ENCODE measurements at places on chromosomes 13 and 19. TPM values are rescaled to one million over a fixed set of nuclear protein-coding genes. Genes with fewer than 3 reads are reported as not detected.

Gene CEACAM4
- not detected for total RNA-seq

Gene ZNF155
- 6.9 TPM for total RNA-seq

Gene IZUMO2
- total RNA-seq: not detected

Gene TNFSF13B
- total RNA-seq: 0.10 TPM

Gene ZNF558
- 5.4 TPM for total RNA-seq

Gene MAMSTR
- 0.38 TPM for total RNA-seq

Gene SHISA2
- total RNA-seq: 0.98 TPM

Gene KLK5
- not detected for total RNA-seq

Gene FUT3
- not detected for total RNA-seq

Gene HS6ST3
- total RNA-seq: 0.65 TPM

Gene FSD1
- 13.1 TPM for total RNA-seq

Gene LSR
- 0.29 TPM for total RNA-seq

Gene LGI4
- total RNA-seq: 0.10 TPM

Gene RNF113B
- total RNA-seq: not detected

Gene SERPINE3
- under 0.01 TPM for total RNA-seq

Gene SYT5
- total RNA-seq: not detected

Gene CBY2
- not detected for total RNA-seq

Gene COL5A3
- 0.67 TPM for total RNA-seq

Gene EBI3
- 2.0 TPM for total RNA-seq

Gene ZNF790
- total RNA-seq: 8.4 TPM

Gene SYT3
- not detected for total RNA-seq

Gene GNG8
- total RNA-seq: not detected

Gene FOXA3
- total RNA-seq: under 0.01 TPM

Gene IL11
- not detected for total RNA-seq

Gene LILRA1
- total RNA-seq: not detected

Gene CDX2
- not detected for total RNA-seq

Gene LHB
- 0.48 TPM for total RNA-seq

Gene NALCN
- total RNA-seq: 8.5 TPM

Gene SAE1
- 153 TPM for total RNA-seq

Gene ZNF66
- total RNA-seq: 4.6 TPM

Gene ZNF491
- total RNA-seq: 0.65 TPM

Gene CRX
- not detected for total RNA-seq

Gene MADCAM1
- total RNA-seq: under 0.01 TPM

Gene RCBTB2
- 14.4 TPM for total RNA-seq

Gene ZNF563
- total RNA-seq: 0.65 TPM

Gene IGFL1
- total RNA-seq: not detected

Gene ZNF90
- 0.65 TPM for total RNA-seq

Gene TNFSF9
- 1.1 TPM for total RNA-seq

Gene CHST8
- not detected for total RNA-seq

Gene OVOL3
- not detected for total RNA-seq
